MCF 10A (cell line): ENCODE measurements at places on chromosomes 12 and 14.
A peak's percentile ranks its signal among the peaks of the same experiment; 100 is the strongest.

- DNase-seq = peak; percentile 48
Observed at GRCh38 chr12:69097619-69098368, 141.6 kb upstream of the CPSF6 start.

GRCh38 chr14:89123851-89124250, 293.2 kb downstream of the FOXN3 start:
- no peak for DNase-seq

DNA sequence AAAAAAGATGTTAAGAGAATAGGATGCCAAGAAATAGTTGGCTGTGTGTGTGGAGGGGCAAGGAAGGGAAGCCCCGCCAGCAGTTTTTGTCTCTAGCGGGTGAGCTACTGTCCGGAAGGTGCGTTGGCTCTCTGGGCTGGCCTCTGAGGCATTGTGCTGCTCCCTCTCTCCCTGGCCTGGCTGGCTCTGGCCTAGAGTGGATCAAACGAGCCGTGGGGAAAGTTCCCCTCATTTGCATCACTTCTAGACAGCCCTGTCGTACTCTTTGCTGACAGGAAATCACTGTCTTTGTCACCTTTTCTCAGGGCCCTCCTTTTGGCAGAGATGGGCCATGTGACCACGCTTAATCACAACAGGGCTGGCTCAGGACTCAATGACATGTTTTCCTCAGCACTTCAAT, 236.1 kb upstream of the NPAS3 start:
- no peak for DNase-seq

DNA sequence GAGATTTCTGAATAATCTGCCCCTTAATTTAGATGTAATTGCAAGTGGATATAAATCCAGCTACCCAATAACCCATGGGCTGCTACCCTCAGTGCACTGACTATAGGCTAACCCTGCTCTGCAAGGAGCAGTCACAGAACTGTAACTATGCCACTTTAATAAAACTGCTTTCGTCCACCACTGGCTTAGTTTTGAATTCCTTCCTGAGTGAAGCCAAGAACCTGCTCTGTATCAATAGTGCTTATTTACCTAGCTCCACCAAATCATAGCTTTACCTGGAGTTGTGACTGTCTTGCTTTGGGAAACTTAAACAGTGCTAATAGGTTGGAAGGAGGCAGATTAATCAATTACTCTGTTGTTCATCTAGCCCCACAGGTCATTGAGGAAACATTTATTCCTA, 1524.4 kb upstream of the SEL1L start:
- DNase-seq = no peak

GRCh38 chr14:78152201-78153063, 17.7 kb upstream of the NRXN3 start:
- peak; percentile 52 for DNase-seq

GRCh38 chr14:59086241-59086882, 102.1 kb upstream of the DAAM1 start:
- DNase-seq = no peak

GRCh38 chr12:62693376-62694050, 226.9 kb downstream of the MON2 start:
- DNase-seq = no peak

GRCh38 chr12:77625441-77625840, 205.3 kb upstream of the NAV3 start:
- peak; percentile 85 for DNase-seq

DNA sequence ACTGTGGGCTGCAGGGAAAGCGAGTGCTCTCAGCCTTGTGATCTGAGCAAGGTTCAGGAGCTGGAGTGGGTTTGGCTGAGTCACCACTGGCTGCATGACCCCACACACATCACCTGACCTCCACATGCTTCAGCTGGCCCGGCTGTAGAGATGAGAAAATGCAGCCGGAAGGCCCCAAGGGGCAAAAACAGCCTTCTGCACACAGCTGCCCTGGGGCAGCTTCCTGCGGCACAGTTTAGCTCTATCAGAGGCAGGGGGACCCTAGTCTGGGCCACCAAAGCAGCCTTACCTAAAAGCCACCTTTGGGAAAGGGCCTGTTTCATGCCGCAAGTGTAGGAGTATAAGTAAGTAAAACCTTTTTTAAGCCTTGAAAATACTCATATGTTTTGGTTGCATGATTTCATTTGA, 123.3 kb downstream of the SSPN start:
- peak; percentile 88 for DNase-seq

GRCh38 chr12:3931776-3932175, 58.6 kb upstream of the PARP11 start:
- DNase-seq = no peak

- no peak for DNase-seq
Observed at GRCh38 chr12:46354111-46354801, 18.3 kb downstream of the SLC38A2 start.

GRCh38 chr12:31406345-31406744, 80.4 kb upstream of the SINHCAF start:
- no peak for DNase-seq

GRCh38 chr12:95763809-95764253, 26.7 kb downstream of the NTN4 start:
- DNase-seq = peak; percentile 91

- DNase-seq = no peak
Observed at GRCh38 chr12:116606397-116606796, 47.2 kb downstream of the MAP1LC3B2 start.

GRCh38 chr12:130792821-130793553, 46.1 kb downstream of the STX2 start:
- no peak for DNase-seq

GRCh38 chr12:71691504-71692129, 5.7 kb downstream of the TMEM19 start:
- peak; percentile 13 for DNase-seq

DNA sequence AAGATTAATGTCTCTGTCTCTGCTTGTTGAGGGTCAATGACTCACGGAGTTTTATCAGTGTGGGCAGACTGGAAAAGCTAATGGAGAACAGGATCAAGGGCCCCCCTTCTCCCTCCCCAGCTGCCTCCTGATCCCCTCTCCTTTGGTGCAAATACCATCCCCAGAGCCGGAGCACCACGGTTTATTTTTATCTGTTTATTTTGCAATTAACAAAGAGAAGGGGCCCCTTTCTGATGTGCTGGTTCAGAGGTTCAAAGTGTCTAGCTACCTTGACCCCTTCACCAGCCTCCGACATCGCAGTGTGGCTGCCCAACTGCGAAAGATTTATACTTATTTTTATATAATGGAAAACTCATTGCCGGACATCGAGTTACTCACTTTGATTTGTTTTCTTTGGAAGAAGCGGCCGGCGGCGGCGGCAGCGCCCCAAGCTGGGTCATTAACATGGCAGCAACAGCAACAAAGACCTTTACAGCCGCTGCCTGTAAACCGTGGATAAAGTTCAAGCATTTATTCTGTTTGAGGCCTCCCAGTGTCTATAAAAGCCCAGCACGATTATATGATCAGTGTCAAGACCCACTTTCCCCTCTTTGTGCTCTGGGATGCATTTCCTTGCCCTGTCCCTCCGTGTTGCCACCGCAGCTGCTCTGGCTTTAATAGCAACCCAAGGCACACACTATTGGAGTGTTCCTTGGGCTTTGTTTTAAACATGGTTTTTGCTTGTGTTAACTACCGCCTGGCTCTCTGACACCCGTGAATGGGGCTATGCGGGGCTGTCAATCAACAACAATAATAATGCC, 47.4 kb upstream of the PARP11 start:
- no peak for DNase-seq

DNA sequence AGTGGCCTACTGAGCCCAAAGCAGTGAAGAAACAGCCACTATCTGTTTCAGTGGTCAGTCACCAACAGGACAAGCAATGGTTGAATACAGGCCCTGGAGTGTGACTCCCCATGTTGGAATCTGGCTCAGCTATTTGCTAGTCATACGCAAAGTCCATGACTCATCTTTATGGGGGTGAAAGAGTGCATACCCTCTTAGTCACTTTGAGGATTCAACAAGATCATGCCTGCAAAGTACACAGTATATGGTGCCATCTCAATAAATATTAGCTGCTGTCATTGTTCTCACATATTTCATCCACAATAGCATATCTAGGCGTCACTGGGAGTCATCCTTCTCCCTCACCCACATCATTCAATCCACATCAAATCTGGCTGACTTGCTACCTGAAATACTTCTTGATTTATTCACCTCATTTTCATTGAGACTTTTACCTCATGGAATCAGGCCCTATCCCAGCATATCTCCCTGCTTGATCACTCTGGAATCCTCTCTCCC, 26.4 kb upstream of the STAB2 start:
- DNase-seq = peak; percentile 95

- no peak for DNase-seq
Observed at GRCh38 chr12:103348935-103349334, 146.8 kb downstream of the C12orf42 start.

DNA sequence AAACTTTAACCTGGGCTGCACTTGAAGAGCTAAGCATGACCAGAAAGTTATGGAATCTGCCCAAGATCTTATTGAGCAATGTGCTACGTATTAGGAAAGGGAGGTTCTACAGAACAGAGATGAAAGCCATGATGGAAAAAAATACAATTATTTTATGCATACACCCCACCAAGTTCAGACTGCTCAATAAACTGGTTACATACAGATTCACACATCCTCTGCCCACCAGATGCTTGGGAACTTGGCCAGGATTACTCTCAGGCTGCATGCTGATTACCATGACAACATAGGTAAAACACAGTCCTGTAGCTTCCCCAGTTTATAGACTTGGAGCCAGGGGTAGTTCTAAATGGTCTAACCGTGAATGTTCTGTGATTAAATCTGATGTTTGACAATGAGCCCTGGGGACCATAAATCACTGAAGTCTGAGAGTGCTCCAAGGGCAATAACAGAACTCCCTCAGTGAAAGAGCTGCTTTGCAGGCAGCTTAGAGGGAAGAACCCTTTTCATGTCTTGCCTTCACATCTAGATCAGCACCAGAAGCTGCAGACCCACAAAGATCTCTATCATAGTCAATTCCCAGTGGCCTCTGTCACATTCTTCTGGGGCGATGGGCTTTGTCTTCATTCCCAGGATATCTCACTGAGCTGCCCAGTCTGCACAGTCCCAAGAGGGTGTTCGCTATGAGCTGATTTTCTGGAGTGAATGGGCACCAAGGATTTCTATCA, 232.2 kb downstream of the EMP1 start:
- DNase-seq = no peak

DNA sequence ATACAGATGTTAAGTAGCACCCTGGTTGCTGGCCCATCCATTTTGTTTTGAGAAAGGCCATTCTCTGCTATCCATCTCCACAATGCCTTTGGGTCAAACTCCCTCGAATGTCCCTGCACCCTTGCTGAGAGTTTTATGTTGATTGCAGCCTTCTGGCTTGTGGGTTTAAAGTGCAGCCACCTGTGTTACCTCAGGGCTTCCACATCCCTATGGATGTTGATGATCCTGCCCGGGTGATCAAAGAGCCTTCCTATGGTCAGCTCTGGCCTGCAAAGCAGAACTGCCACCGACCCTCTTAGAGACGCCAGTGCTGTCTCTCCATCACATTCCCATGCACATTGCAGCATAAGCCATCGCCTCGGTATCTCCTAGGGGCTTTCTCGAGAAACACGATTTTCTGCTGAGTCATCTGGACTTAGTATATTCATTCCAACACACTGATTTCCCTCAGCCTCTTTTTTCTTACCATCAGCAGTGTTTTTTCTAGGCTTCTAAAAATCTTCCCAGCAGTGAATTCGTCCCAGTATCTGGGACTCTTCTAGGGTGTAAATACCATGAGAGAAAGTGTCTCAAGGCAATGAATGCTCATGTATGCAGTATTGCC, 585.7 kb upstream of the TMEM132C start:
- no peak for DNase-seq

DNA sequence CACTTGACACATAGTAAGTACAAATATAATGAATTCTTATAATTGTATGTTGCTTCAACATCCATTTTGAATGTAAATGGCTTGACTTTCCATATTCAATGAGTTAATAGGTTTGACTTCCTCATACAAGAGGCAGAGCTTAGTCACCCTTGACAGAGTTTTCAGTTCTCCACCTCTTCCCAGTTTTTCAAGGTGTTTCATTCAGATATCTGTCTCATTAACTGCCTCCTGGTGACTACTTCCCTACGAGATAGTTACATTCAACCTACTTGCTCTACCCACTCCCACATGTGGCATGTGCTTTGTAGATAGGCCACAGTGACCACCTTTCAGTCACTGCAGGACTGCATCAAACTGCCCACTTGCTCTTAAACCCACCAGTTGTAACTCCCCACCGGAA, 60.0 kb downstream of the MYF5 start:
- no peak for DNase-seq

DNA sequence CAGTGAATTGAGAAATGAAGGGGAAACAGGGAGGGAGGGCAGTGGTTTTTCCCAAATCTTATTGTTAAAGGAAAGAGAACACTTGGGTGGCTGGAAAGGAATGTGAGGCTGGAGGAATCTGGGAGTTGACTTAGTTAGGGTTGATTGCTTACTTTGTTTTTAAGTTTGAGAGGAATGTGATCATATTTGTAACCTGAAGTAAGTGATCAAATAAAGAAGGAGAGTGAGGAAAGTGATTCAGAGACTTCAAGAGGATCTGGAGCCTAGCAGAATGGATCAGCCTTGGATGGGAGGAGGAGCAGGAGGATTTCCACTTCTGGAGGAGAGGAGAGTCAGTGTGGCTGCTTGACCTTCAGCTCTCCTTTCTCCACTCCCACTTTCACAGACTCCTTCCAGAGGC, 6.0 kb upstream of the LRP6 start:
- no peak for DNase-seq

DNA sequence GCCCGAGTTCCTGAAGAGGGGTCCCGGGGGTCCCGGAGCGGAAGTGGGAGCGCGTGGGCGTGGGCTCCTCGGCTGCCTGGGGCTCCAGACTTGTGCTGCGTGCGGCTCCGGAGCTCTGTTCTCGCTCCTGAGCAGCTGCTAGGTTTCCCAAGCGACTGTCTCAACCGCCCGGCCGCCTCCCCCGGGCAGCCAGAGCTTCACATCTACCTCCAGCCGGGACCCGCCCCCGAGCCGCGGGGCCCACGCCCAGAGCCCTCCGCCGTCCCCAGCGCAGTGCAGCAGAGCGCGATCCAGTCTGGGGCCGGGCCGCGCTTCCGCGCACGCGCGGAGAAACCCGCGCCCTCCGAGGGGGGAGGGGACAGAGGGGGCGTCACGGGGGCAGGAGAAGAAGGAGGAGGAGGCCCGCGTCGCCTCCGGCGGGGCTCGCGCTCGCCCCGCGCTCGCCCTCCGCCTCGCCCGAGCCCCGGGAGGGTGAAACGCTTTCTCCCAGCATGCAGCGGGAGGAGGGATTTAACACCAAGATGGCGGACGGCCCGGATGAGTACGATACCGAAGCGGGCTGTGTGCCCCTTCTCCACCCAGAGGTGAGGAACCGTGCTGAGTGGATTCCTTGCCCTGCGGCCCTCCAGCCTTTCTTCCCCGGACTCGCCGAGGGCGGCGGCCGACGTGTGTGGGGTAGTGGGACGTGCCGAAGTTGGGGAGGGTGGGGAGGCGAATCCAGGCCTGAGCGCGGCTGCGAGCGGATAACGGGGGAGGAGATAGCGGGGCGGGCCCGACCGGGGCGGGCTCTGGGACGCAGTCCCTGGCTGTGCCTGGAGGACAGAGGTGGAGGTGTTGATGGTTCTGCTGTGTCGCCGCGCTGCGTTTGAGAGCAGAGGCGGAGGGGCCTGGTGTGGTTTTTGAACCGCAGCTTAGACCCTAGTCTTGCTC, at the start of gene ZDHHC17:
ZDHHC17 (plus strand) TSS at position 370 of the 930 bp plus-strand sequence; CDS start at position 492, 122 bp downstream.
- DNase-seq = peak; percentile 90
